ENCODE measurements at places on chromosomes 12 and 14.

GRCh38 chr14:103243764-103244737 is 90.0 kb upstream of the EIF5 start:
- no peak for DNase-seq

GRCh38 chr14:96624661-96625425 is 122.7 kb downstream of the PAPOLA start:
- DNase-seq: no peak

GRCh38 chr12:97313471-97314190 is 149.0 kb upstream of the RMST start:
- no peak for DNase-seq

GRCh38 chr14:24171422-24172260 is at the start of gene REC8:
REC8 (plus strand) TSS chr14:24172080; CDS start chr14:24172553, 473 bp downstream.
- DNase-seq: no peak

GRCh38 chr14:92635031-92635430 is 113.4 kb downstream of the LGMN start:
- no peak for DNase-seq

- DNase-seq: no peak
Measured at GRCh38 chr14:104106471-104106991, 21.0 kb downstream of the ASPG start.

DNA sequence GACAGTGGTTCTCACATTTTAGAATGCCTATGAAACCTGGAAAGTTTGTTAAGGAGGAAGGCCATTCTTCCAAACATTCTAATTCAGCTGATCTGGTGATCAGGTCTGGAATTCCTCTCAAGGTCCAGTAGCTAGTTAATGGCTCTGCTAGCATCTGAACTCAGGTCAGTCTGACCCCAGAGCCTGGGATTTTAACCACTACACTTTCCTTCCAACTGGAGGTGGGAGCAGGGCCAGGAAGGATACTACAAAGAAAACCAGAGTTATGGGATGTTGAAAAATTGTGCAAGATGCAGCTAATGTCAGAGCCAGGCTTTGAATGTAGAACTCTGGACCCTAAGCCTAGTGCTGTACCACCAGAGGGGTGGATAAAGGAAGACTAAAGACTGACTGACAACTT is 73.6 kb upstream of the NID2 start:
- DNase-seq: no peak

DNA sequence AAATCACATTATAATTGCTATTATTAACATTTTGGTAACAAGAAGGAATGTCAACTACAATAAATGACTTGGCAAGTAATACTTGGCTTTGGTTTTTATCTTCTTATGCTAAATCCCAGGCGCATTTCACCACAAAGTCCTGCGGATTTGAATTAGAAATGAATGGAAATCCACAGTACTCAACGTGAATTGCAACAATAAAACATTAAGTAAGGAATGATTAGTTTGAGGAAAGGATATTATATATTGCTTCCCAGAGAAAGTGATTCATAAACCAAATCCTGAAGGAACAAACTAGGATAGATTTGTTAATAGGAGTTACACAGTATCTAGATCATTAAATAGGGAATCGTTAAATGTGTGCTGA is 1089.7 kb downstream of the TRHDE start:
- DNase-seq: no peak

DNA sequence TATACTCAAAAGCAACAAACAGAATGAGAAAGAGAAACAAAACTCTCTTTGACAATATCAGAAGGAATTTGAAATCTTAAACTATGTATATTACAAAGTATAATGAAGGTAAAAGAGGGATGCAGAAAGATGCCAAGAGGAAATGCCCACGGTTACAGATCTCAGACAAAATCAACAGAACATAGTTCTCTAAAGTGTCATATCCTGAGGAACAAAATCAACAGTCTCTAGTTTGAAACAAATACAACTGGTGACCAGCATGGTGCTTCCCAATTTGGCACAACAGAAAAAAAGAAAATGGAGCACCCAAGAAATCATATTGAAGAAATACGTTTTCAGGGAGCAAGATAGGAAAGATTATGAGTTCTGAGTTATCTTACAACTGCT is 116.5 kb downstream of the METTL25 start:
- DNase-seq: no peak
